Germinal center (tissue), 1 donor: ENCODE measurements at places on chromosomes 2 and 18.

DNA sequence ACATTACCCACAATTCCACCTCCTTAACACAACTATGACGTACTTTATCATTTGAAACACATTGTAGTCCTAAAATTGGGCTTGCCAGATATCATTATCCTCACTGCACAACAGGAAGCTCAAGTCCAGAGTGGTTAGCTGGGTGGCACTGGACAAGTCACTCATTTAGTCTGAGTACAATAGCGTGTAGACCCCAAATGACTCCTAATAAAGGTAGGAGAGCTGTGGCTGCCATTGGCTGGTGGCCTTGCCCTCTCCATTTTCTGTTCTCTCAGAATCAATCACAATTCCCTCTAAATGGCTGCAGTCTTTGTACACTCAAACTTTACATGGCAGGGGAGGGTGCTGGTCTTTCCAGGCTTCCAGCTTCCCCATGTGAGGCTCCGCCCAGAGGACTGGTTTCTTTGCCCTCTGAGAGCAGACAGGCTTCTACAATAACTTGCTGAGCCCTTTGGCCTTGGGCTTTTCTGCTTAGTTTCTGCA, 11.7 kb downstream of the PSTPIP2 start:
- DNase-seq: no peak

GRCh38 chr2:107062173-107062572, 176.2 kb upstream of the ST6GAL2 start:
- DNase-seq: no peak

- DNase-seq: no peak
Measured at GRCh38 chr2:190582019-190582418, 47.5 kb upstream of the NEMP2 start.

GRCh38 chr2:74777161-74777900, 56.6 kb upstream of the HK2 start:
- DNase-seq: no peak

- DNase-seq: no peak
Measured at GRCh38 chr18:78813936-78814710, 165.5 kb upstream of the SALL3 start.

GRCh38 chr2:25822190-25823117, 55.8 kb downstream of the ASXL2 start:
- peak; percentile 59 for DNase-seq

GRCh38 chr2:138132108-138132507, 167.8 kb downstream of the HNMT start:
- DNase-seq: no peak

GRCh38 chr18:50961974-50962373, 5.9 kb upstream of the ELAC1 start:
- no peak for DNase-seq

GRCh38 chr2:240520130-240520973, 37.4 kb downstream of the ANKMY1 start:
- no peak for DNase-seq

DNA sequence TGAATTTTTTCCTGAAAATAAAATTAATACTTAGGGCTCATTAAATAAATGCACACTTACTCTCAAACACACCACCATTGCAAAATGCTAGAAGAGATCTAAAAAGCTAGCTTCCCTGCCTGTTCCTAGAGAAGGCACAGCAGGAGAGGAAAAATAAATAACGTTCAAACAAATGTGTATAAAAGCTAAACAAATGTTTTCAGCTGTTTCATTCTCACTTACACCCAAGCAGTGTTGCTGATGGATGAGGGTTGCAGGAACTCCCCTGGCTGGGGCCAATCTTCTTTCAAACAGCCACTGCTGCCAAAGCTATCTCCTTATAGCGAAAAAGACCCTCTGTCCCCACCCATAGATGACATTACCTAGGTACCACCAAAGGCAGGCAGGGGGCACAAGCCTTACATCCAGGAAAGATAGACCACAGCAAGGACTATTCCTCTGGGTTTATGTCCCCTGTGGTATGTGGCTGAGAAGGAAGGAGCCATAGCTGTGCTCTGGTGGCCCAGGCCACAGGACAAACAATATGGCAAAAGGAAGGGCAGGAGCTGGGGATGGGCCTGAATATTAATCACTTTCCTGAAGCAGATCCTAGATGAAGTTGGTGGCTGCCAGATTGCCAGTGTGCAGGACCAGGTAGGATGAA, 214.6 kb downstream of the TTC32 start:
- no peak for DNase-seq

DNA sequence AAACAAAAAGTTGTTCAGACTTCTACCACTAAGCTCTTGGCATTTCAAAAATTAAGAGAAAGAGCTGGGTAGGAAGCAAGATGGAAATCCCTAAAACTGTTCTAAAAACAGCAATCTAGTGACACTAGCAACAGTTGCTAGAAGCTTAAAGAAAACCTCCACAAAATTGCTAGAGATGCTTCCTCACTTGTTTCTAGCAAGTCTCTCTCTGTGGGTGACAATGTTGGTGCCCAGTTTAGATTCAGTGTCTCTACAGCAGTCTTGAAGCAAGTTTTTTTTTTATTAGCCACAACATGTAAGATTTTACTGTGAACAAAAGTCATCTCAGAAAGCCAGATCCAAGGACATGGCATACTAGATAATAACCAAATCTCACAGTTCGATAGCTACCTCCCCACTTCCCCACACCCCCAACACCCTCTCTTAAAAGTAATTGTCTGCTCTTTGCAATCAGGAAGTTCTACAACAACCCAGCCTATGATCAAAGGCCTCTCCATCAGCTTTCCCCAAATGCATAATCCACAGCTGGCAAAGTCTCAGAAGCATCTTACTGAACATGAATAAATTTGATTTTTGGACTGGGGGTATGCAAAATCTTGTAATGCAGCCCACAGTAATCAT, 70.0 kb downstream of the ANKRD44 start:
- DNase-seq: no peak

- DNase-seq: no peak
Measured at GRCh38 chr2:221569871-221570270, 2.2 kb downstream of the EPHA4 start.

DNA sequence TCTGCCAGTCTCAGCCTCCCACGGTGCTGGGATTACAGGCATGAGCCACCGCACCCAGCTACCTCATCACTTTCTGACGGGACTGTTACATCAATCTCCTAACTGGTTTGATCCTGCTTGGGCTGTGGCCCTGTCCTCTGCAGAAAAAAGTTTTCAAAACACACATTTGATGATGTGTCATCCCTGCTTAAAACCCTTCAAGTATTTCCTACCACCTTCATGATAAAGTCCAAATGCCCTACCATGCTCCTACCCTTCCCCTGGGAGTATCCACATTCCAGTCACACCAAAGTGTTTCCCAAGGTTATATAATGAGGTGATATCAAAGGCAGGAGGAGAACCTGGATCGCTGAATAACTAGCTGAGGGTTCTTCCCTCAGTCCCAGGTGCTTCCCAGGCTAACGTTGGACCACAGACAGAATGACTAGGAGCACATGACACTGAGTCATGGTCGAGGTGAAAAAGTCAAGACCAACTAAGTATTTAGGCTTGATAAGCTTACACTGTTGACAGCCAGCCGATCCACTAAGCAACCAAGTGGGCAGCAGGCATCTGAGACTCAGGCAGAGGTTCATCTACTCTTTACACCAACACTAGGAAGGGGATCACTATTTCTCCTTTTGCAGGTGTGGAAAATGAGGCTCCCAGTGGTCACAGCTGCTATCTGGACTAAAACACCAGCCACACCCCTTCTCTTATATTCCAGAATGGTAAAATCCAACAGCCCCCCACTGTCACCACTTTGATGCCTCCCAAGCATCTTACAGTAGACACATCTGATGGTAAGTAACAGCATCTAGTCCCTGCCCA, 31.8 kb downstream of the CYRIA start:
- no peak for DNase-seq

- no peak for DNase-seq
Measured at GRCh38 chr2:128366713-128367511, 48.2 kb upstream of the HS6ST1 start.

DNA sequence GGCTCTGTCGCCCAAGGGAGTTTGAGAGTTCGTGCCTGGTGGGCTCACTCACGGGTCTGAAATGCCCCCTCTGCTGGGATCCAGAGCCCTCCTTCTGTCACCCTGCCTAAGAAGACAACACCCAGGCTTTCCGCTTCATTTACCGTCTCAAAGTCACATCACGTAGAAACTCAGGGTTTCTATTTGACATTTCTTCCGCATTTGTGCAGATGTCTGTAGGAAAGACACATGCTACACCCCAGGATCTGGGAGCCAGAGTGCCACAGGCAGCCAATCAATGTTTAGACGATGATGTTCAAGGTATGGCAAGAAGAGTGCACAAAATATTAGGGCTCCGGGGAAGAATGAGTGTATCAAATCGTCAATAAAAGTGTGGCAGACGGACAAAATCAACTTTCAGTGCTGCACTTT, 24.4 kb upstream of the ACKR3 start:
- peak; percentile 88 for DNase-seq

DNA sequence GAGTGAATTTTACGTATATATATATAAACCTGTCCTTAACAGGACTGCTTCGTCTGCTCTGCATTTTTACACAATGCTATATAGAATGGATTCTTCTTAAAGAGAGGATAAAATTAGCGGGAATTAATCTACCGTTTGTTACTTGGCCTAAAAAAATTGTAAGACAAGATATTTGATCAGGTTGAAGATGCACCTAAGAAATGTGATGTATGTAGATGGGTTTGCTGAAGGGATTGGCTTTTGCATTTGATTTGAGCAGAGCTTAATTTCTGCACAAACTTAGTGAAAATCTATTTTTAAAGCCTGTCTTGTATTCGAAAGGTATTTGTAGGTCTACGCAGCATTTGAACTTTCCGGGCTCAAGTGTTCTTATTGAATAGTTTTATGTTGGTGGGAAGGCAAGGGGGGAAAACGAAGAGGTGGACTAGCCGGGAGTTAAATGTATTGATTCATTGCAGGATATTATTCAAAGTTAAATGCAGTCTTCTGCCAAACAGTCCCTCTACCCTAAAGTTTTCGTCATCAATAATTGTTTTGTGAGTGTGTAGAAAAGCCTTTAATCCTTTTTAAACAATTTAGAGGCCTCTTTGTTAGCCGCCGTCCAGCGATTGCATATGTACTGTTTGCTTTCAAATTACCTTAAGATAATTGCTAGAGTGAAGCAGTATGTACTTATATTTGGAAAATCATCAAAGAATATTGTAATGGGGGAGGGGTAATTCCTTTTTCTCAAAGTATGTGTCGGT, 1.2 kb downstream of the PPP1CB start:
- no peak for DNase-seq

GRCh38 chr2:140892436-140892835, 1238.4 kb downstream of the LRP1B start:
- no peak for DNase-seq

- DNase-seq: no peak
Measured at GRCh38 chr2:239057533-239057932, 209.6 kb downstream of the TWIST2 start.

GRCh38 chr2:232319067-232319802, 59.3 kb upstream of the ALPP start:
- no peak for DNase-seq

GRCh38 chr2:47437287-47437686, 34.3 kb downstream of the MSH2 start:
- peak; percentile 36 for DNase-seq

GRCh38 chr2:199446996-199447576, 10.7 kb downstream of the SATB2 start:
- DNase-seq: no peak

DNA sequence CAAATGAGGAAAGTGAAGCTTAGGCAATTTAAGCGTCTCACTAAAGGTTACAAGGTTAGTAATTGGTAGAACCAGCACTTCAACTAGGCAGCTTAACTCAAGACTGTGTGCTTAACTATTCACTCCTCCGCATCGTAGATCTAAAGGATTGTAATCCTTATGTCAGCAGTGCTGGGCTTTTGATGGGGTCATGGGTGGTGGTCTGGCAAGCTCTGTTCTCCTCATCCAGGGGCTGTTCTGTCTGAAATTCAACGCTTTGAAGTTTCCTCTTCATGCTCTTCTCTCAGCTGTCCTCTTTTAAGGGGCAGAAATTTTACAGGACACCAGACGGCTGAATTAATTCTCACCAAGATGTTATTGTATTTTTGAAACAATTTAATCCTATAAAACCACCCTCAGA, 165.5 kb upstream of the FAM98A start:
- DNase-seq: no peak
